ENCODE measurements at places on chromosomes 16 and 17. TPM values are rescaled to one million over a fixed set of nuclear protein-coding genes. Genes with fewer than 3 reads are reported as not detected.

DPEP3 gene
- total RNA-seq: not detected

KRTAP1-5 gene
- total RNA-seq: not detected

DNA sequence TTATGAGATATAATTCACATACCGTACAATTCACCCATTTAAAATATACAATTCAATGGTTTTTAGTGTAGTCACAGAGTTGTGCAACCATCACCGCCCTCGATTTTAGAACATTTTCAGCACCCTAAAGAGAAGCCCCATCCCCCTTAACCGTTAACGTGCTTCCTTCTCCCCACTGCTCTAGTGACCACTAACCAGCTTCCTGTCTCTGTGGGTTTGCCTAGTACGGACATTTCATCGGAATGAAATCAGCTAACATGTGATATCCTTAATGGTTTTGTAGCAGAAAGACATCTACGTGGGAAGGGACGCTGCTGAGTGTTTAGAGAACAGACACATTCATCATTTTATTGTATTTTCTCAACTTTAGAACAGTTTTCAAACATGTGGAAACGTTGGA is 80.8 kb upstream of the HSBP1 start:
- no peak for DNase-seq

DNA sequence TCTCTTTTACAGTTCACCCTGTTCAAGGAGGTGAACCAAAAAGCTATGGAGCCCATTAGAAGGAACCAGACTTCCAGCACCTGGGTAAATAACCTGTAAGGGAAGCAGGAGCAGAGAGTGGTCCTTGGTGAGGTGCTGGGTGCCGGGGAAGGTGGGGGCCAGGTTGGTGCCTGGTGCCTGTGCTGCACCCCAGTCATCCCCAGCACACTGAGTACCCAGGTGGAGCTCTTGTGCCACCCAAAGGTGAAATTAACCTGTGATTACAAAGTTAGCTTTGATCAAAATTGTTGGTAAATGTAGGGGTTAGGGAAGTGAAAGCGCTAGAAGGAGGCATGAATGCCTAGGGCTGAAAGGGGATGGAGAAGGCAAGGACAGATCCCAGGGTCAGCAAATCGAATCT is 58.6 kb downstream of the CDRT4 start:
- DNase-seq: peak; percentile 53

- DNase-seq: no peak
Measured at GRCh38 chr17:8628172-8628571, 2.4 kb downstream of the MYH10 start.

PSMC3IP gene
- 20.3 TPM for total RNA-seq

CDYL2 gene
- 8.5 TPM for total RNA-seq

DNA sequence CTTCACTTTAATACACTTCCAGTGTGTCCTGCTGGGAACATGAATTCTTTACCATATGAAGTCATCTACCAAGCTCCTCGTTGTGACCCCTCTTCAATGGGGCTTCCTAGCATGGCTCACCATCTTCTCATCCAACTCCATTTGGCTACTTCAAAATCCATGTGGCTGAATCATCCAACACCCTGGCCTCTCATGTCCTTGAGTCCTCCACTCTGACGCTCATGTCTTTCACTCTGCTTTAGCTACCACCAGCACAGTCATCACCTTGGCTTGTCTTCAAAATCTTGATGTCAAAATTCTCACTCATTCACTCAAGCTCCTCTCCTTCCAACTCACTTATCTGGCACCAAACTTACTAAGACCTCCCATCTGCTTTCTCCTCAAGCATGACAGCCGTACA is 35.8 kb downstream of the AMFR start:
- DNase-seq: peak; percentile 46

GRCh38 chr17:43832168-43832975 is 574 bp downstream of the MPP3 start:
- DNase-seq: peak; percentile 90

DNA sequence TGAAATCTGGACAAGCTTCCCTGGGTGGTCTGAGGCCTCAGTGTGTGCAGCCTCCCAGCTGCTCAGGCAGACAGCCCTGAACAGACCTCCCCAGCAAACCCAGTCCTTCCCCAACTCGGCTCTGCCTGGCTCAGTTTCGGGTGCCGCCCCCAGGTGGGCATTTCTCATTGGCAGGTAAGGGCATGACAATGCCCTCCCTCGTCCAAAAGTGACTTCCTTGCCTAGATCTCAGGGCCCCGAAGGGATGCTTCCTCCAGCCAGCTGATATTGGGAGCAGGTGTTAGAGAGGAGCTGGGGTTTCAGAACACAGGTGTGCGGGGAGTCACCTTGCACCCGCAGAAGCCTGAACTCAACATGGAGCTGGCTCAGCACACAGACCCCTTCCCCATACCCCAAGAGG is 3.8 kb upstream of the PPL start:
- no peak for DNase-seq

DNA sequence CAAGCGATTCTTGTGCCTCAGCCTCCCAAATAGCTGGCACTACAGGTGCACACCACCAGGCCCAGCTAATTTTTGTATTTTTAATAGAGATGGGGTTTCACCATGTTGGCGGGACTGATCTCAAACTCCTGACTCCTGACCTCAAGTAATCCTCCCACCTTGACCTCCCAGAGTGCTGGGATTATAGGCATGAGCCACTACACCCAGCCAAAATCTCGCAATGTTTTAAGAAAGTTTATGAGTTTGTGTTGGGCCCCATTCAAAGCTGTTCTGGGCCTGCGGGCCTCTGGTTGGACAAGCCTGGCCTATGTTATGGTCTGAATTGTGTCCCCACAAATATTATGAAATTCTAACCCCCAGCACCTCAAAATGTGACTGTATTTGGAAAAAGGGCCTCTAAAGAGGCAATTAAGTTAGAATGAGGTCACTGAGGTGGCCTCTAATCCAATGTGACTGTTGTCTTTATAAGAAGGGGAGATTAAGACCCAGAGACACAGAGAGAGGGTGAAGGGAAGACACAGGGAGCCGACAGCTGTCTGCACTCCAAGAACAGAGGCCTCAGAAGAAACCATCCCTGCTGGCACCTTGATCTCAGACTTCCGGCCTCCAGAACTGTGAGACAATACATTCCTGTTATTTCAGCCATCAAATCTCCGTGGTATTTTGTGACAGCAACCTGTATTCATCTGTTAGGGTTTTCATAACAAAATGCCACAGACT is 469.9 kb downstream of the HS3ST4 start:
- no peak for DNase-seq

CRYBA1 gene
- not detected for total RNA-seq

DNA sequence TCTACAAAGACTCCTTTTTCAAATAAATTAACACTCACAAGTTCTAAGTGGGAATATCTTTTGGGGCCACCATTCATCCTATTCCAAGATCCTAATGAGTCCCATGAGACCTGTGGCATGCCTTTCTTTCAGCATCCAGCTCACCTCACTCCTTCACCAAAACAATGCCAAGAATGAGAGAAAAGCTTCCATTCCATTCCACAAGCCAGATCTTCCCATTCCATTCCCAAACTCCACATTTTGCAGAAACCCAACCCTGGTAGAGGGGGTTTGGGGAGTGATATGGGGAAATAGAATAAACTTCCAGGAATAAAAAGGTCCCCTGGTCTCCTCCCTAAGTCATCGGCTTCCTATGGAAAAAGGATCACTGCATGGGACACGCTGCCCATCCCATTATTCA is 392.2 kb downstream of the NPIPA8 start:
- no peak for DNase-seq

DNA sequence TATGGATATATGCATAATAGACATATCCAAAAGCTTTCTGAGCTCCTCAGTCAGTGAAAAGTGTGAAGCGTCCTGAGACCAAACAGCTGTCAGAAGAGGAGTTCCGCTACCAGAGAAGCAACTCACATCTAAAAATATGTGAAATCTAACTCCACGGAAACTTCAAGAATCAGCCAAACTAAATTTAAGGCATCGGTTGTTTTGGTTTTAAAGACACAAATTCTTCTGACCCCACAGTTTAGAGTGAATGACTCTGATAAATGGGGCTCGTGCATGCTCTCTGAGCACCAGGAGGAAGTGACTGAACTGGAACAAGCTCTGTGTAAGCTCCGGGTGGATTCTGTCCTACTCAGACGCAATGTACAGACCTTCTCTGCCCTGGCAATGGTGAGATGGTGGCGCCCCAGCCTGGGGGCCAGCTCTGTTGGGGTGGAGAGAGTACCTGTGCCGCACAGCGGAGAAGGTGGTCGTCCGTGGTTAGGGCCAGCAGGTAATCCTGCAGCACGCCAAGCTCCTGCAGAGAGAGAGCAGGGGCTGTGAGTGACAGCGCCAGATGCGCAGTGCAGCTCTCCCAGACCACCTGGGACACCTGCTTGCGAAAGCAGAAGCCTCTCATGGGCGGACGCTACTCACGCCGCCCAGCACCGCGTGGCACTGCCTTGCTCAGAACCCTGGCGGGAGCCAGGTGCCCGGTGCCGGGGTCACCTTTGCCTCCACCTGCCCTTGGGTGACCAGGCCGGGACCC is 44.4 kb upstream of the ATP2A3 start:
- DNase-seq: no peak

DNA sequence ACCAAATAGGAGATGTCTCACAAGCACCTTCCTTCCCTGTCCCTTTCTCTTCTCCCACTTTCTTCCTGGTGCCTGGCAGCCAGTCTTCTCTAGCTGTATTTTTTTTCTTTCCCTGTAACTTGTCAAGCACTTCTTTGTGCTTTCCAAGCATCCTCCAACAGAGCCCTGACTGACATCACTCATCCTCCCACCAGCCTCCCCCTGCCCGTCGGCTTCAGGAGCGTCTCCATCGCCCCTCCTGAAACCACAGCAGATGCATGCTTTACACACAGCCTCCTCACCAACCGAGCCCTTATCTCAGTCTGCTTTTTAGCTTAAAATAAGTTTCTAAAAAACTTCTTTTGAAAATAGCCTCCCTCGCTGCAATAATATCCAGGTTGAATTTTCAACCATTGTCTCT is 268.7 kb upstream of the CDH5 start:
- DNase-seq: no peak

GRCh38 chr17:50908860-50909764 is 43.0 kb upstream of the TOB1 start:
- DNase-seq: no peak

- DNase-seq: peak; percentile 87
Measured at GRCh38 chr16:18983565-18984434, at the start of gene TMC7. Gene TMC7 (plus strand): TSS chr16:18983934. CDS start chr16:18984064, 130 bp downstream.

GRCh38 chr17:81287152-81287551 is 8.0 kb downstream of the SLC38A10 start:
- no peak for DNase-seq

DNA sequence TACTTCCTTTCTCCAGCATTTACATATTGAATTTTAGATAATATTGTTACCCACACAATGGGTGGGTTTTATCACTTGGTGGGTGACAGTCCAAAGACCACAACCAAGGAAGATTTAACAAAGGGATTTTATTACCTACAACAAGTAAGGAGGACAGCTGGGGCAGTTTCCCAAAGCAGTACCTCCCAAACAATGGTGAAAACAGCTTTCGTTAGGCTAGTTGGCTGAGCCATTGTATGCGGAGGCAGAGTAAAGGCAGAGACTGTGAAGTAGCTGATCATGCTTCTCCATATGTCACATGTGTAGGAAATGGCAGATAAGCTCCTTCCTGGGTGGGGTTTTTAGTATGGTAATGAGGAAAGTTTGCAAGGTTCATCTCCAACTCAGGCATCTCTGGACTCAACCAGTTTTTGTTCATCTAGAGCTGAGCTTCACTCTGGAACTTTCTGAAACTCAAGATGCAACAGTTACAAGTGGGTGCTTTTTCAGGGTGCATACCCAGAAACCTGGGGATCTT is 104.3 kb upstream of the PSMD7 start:
- no peak for DNase-seq
